Fibroblast of lung (primary cell): ENCODE measurements at places on chromosomes 5 and 9. TPM values are rescaled to one million over a fixed set of nuclear protein-coding genes. Genes with fewer than 3 reads are reported as not detected.

Gene ARHGAP26
- 4.4 and 6.8 TPM in 2 replicates for total RNA-seq

Gene PCDHGA2
- 2.8 and 4.5 TPM in 2 replicates for total RNA-seq

Gene SLCO6A1
- not detected in 2 replicates for total RNA-seq

Gene GABBR2
- under 0.01 and 0.33 TPM in 2 replicates for total RNA-seq

Gene DDX31
- total RNA-seq = 9.5 and 10.1 TPM in 2 replicates

Gene CARTPT
- not detected in 2 replicates for total RNA-seq

Gene FBP2
- not detected in 2 replicates for total RNA-seq

Gene SURF2
- total RNA-seq = 13.9 and 20.3 TPM in 2 replicates

Gene GPR21
- 0.66 and 1.0 TPM in 2 replicates for total RNA-seq

Gene ENTREP1
- total RNA-seq = under 0.01 TPM in 1 of 2 replicates, not detected in the other

Gene ECSCR
- total RNA-seq = not detected in 2 replicates

Gene EIF4EBP3
- 1.8 and 2.3 TPM in 2 replicates for total RNA-seq

Gene UBE2QL1
- under 0.01 TPM in 1 of 2 replicates, not detected in the other for total RNA-seq

Gene ALDH7A1
- 39.5 and 44.8 TPM in 2 replicates for total RNA-seq

Gene ANKRD18B
- total RNA-seq = under 0.01 and 0.17 TPM in 2 replicates

Gene LIX1
- total RNA-seq = not detected in 2 replicates

Gene DEPDC1B
- 2.1 and 2.5 TPM in 2 replicates for total RNA-seq
